Endothelial cell (in vitro differentiated cells): ENCODE measurements at places on chromosomes 13 and 19.

GRCh38 chr13:39389013-39389412, 214.0 kb downstream of the LHFPL6 start:
- no peak for DNase-seq

GRCh38 chr19:17553256-17553655, 2.2 kb upstream of the COLGALT1 start:
- peak; percentile 70 for DNase-seq

- DNase-seq, result no peak
Observed at GRCh38 chr19:39356647-39357046, 14.4 kb downstream of the SAMD4B start.

- DNase-seq, result peak; percentile 14
Observed at GRCh38 chr13:50393628-50394027, 378.4 kb downstream of the KCNRG start.
